Daoy (cell line): ENCODE measurements at places on chromosomes 2 and 18. TPM values are rescaled to one million over a fixed set of nuclear protein-coding genes. Genes with fewer than 3 reads are reported as not detected.

Gene TBR1
- total RNA-seq, result not detected in 2 replicates

Gene UGT1A1
- total RNA-seq, result 0.03 and 0.06 TPM in 2 replicates

GRCh38 chr2:181656450-181657291 lies at the start of gene CERKL:
TSS of gene CERKL (minus strand) at chr2:181657105. CDS start at chr2:181657006, 99 bp downstream.
- DNase-seq, result peak; percentile 59

DNA sequence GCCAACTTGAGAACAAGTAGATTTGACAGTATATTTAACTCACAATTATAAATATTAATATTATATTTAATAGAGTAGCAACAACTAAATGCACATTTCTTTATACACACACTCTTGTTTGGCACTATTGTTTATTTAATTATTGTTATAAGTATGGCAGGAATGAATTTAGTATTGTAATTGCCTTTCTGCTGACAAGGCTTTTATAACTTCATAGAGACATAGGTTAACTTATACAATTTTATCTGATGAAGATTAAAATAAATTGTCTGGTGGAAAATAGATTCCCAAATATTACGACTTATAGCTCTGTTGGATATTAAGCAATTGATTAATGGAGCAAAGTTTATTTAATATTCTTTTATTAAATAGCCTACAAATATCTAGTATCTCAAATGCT lies 347.9 kb upstream of the CDH19 start:
- DNase-seq, result no peak

DNA sequence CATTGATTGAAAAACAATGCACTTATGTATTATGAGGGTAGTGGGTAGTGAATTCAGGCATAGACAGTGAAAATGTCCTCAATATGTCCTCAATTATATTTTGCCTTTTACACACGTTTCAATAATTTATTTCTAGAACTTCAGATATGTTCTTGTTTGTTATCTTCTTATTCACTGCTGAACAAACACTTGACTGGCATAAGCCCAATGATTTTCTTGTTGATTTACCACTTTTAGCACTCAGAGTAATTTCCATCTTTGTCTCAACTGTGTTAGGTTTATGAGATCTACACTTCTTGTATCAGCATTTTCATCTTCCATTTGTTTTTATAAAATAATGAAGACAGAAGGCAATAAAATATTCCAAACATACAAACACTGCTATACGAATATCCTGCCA lies 61.8 kb upstream of the DCC start:
- DNase-seq, result no peak

Gene PIK3C3
- 34.9 and 37.5 TPM in 2 replicates for total RNA-seq

Gene RIT2
- total RNA-seq, result not detected in 2 replicates

- DNase-seq, result peak; percentile 38
Measured at GRCh38 chr18:46630160-46630559, 26.9 kb downstream of the LOXHD1 start.

Gene GALNT13
- total RNA-seq, result not detected in 2 replicates

Gene EVX2
- total RNA-seq, result not detected in 2 replicates
